Ecto neural progenitor cell (in vitro differentiated cells): ENCODE measurements at places on chromosomes 4 and X.

DNA sequence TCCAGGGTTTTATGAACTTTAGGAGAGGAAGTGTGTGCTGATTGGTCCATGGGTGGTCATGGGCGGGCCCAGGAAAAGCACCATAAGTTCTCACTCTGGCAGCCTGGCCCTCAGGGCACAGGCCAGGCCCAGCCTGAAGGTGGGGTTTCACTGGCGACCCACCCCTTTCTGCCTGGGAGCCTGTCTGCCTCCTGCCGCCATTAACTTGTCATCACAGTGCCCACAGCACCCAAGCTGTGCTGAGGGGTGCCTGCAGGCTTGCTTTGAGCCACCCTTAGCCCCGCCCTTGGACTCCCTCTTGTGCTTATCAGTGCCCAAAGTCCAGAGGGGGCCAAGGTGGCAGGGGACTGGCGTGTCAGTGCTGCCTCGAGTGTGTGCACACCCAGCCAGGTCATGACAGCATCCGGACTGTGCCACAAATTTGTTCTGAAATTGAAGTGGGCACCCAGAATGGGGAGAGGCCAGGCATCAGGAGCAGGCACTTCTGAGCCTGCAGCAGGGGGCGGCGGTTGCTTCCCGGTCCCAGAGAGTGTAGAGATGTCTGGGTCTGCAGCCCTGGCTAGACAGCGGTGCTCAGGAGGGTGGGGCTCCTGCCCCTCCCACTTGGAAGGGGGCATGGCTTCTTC, 455.6 kb downstream of the TMA16 start:
- no peak for DNase-seq

GRCh38 chrX:154121207-154121606, 22.8 kb upstream of the OPN1LW start:
- no peak for DNase-seq

GRCh38 chr4:175066923-175067627, 148.9 kb downstream of the ADAM29 start:
- no peak for DNase-seq

DNA sequence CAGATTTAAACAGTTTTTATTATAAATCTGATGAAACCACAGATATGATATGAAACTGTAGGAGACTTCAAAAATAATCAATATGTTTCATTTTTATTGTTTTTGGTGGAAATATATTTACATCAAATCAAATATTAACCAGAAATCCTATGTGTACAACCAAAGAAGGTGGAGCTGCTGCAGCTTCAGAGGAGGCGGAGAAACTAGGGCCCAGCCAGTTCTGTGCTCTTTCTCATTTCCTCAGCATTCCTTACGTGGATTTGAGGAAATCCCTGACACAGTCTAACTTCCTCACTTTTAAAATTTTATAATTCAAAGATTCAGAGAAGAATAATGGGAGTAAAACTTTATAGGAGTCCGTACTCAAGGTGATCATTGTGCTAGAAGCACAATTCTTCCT, 610.7 kb upstream of the CPXCR1 start:
- no peak for DNase-seq

DNA sequence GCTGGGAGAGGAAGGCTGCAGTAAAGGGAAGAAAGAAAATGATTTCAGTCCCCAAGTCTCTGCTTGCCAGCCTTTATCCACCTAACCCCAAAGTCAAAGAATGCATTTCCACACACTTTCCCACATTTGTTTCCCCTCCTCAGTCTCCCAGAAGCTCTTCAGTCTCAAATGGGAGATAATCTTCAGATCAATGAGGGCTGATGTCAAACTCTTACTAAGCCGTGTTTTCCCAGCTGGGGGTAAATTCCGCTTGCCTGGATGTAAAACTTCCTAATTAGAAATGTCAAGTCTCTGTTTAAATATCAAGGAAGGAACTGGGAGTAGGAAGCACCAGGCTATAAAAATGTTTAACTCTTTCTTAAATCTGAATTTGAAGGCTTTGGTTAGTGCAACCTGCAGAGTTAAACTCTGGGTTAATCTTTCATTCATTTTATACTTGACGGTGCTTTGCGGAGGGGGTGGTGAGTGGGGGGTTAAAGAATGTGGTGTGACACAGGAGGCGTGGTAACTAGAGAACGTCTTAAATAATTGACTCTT, 601.4 kb upstream of the ACTRT1 start:
- no peak for DNase-seq

DNA sequence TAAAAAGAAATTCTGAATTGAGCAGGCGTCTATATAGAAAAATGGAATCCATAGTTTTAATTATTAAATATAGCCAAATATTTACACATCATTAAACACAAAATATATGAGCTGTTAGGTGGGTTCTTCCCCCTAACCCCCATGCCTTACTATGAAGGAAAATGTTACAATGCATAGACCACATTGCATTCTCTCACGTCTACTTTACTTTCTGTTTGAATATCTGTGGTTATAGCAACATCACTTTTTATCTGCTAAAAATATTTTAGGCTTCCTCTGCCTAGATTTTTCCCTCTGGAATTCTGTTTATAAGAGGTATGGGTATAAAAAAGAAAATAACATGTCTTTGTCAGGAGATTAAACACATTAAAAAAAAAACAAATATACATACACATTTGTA, 73.1 kb downstream of the MAML3 start:
- DNase-seq = no peak

- DNase-seq = no peak
Observed at GRCh38 chrX:118631586-118631985, 95.8 kb upstream of the IL13RA1 start.

GRCh38 chr4:151302432-151302831, 23.0 kb downstream of the SH3D19 start:
- no peak for DNase-seq

DNA sequence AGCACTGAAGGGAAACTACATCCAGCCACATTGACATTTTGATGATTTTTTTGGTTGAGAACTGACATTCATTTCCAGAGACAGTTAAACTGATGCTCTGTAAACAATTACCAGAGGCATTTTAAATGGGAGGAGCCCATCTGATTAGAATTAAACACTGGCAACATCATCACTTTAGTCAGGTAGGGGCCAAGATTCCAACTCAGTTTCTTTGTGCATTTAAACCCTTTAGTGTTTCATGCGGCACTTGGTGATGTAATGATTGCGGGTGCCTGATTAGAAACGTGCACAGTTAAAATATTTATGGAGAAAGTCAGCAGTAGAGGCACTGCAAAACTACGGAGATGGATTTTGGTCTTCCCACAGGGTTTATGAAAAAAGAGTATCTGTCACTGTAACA, 16.1 kb downstream of the TNIP3 start:
- no peak for DNase-seq

GRCh38 chr4:56907489-56908205, at the start of gene REST:
Gene REST (plus strand): TSS chr4:56907900. CDS start chr4:56910639, 2,739 bp downstream.
- DNase-seq = peak; percentile 92

- no peak for DNase-seq
Observed at GRCh38 chrX:110743679-110744340, 51.8 kb downstream of the CHRDL1 start.

DNA sequence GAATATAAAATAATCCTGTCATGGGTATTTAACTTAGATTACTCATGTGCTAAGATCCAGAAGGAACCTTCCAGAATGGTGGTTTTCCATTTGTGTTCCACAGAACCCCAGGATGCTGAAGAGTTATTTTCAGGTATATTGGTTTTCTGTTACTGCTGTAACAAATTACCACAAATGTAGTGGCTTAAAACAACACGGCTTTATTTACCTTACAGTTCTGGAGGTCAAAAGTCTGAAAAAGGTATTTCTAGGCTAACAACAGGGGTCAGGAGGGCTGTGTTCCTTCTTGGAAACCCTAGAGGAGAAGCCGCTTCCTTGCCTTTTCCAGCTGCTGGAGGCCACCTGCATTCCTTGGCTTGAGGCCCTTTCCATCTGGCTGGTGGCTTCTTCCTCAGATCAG, 57.9 kb upstream of the HPSE start:
- no peak for DNase-seq

DNA sequence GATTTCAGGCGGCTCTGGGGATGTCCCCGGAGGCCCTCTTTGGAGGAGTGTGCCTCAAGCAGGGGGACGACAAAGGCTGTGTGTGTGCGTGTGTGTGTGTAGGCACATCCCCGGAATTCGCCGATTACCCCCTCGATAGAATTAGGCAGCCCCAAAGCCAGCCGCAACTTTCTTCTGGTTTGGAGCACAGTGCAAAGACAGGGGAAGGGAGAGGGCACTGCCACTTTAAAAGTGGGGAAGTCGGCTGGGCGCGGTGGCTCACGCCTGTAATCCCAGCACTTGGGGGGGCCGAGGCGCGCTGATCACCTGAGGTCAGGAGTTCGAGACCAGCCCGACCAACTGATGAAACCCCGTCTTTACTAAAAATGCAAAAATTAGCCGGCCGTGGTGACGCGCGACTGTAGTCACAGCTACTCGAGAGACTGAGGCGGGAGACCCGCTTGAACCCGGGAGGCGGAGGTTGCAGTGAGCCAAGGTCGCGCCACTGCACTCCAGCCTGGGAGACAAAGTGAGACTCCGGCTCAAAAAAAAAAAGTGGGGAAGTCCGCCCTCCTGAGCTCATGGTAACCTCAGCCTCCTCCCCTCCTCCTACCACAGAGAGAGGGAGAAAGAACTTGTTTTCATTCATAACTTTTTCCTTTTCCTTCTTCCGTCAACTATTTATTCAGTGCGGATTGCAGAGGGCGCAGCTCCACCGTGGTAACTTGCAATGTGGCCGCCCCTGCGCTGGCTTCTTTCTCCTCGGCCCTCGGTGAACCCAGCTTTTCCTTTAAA, 2.4 kb downstream of the SPRY1 start:
- peak; percentile 78 for DNase-seq

DNA sequence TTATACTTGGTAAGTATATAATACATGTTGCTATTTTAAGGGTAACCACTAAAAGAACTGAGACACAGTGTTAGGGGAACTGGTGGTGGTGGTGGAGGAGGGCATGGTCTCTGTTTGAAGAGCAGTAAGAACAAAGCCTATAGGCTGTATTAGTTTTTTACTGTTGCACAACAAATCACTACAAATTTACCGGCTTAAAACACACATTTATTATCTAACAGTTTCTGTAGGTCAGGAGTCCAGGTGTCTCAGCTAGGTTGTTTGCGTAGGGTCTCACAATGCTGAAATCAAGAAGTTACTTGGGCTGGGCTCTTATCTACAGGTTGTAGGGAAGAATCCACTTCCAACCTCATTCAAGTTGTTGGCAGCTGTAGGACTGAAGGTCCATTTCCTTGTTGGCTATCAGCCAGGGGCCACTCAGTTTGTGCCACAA, 52.6 kb downstream of the CASK start:
- no peak for DNase-seq

DNA sequence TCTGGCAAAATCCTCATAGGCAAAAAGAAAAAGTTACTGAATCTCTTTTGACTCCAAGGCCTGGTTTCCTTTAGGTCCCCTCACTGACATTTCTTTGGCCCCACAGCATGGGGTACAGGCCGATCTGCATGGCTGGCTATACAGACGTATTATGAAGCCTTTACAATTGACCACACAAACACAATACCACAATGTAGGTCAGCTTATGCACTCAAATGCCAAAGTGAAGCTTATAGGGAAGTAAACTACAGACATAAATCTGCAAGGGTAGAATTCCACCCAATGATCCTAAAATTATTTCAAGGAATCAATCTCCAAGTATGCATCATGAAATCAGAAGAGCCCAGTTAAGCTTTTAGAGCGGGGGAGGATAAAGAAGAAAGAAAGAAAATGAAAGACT, 20.7 kb downstream of the STX18 start:
- peak; percentile 75 for DNase-seq

- DNase-seq = no peak
Observed at GRCh38 chr4:189500970-189501369, 439.7 kb upstream of the FRG1 start.

DNA sequence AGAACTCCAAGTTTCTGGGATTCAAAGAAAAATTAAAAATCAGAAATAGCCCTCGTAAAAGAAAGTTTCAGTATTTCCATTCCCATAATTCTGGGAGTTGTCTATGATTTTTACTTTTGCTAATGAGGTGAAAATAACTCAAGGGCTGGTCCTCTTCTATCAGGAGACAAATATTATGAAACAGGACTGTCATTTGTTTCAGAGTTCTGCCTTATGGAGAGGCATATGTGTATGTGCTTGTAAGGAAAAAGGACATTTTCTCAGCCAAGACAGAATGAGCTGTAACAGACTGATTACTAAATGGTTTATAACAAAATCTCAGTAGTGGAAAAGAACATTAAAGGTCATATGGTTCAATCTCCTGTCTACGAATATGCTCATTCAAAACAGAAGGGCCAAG, 59.0 kb upstream of the TAB3 start:
- no peak for DNase-seq

DNA sequence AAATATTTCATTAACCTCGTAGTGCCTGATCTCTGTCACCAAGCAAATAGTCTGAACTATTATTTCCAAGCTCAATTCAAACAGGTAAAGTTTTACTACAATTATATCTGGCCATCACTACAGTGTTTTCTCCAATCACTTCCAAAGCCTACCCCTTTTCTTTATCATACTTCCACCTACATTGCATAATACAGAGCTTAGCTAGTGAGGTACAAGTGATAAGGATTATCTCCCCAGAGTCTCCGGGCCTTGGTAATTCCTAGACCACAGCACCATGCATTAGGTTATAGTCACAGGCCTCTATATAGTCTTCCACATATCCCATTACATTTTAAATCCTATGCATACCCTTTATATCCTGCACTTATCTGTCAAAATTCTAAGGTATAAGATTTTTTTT, 154.2 kb downstream of the SNCA start:
- DNase-seq = no peak

DNA sequence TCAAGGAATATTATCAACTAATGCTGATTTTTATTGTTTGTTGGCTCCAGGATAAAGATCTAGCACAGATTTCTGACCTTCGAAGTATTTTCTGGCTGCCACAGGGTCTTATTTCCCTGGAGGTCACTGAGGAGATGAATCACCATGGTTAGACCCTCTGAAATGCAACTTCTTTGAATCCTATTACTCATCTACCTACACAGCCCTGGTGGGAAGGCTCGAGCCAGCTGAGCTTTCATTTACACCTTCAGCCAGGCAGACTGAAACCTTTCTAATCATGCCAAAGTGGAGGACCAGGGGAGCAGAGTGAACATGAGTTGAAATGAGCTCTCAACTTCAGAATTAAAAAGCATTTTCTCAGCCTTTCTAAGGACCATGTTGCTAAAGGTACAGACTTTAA, 130.5 kb downstream of the SMIM20 start:
- no peak for DNase-seq

GRCh38 chrX:151488677-151489076, 74.8 kb upstream of the PASD1 start:
- no peak for DNase-seq

DNA sequence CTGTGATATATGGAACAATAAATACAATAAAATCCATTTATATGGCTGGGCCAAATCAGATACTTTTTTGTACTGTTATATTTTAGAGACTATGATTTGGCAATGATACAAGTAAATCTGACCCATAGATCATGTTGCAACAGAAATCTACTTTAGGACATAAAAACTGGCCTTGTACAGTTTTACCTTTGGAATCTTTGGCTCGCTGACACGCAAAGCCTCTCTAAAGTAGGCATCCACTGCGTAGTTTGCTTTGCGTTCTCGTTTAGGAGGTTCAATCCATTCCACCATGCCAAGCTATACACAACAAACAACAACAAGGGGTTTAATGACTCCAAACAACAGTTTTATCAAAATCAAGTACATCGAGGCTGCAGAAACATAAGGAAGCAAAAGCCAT, 42.4 kb downstream of the SMARCA1 start:
- no peak for DNase-seq
